ENCODE measurements at places on chromosomes 12 and 14. TPM values are rescaled to one million over a fixed set of nuclear protein-coding genes. Genes with fewer than 3 reads are reported as not detected.
A peak's percentile ranks its signal among the peaks of the same experiment; 100 is the strongest.

DNA sequence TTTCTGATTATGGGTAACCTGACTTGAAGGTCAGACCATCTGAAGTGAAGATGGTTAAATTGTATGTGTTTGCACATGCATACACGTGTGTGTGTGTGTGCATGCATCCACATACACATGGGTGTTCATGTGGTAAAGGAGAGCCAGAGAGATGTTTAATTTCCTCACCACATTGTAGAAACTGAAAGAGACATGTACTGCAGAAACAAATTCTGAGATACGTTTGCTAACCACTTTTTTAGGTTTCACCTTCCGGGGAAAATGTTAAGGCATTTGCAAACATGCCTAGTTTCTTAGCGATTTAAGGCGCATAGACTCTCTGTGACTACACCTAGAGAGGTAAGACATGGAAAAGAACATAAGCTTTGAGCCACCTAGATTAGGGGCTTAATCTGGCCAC is 362.9 kb downstream of the RAD51B start:
- no peak for DNase-seq

GRCh38 chr12:47745485-47746041 is 13.1 kb downstream of the RAPGEF3 start:
- no peak for DNase-seq

- DNase-seq = no peak
These were observed 13.8 kb downstream of the UBE2N start for GRCh38 chr12:93427779-93428564.

The KLHL42 gene
- total RNA-seq = 21.6 TPM

- DNase-seq = peak; percentile 72
These were observed 23.2 kb upstream of the RAP1B start for GRCh38 chr12:68587448-68587873.

DNA sequence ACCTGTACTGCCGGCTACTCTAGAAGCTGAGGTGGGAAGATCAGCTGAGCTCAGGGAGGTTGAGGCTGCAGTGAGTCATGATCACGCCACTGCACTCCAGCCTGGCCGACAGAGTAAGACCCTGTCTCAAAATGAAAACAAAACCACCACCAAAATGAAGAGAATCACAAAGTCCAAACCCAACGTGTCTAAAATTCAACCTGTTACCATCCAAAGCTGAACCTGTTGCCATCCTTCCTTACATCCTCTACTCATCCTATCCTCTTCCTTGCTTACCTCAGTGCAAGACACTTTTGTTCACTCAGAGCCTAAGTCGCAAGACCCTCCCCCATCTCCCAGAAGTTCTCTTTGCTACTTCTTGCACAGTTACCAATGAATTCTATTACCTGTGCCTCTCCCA is 299.7 kb downstream of the ATP23 start:
- DNase-seq = no peak

- DNase-seq = peak; percentile 31
These were observed at the start of gene ANO2 for GRCh38 chr12:5945071-5946008. TSS of gene ANO2 (minus strand) at chr12:5945259. CDS start at chr12:5945217, 42 bp downstream.

DNA sequence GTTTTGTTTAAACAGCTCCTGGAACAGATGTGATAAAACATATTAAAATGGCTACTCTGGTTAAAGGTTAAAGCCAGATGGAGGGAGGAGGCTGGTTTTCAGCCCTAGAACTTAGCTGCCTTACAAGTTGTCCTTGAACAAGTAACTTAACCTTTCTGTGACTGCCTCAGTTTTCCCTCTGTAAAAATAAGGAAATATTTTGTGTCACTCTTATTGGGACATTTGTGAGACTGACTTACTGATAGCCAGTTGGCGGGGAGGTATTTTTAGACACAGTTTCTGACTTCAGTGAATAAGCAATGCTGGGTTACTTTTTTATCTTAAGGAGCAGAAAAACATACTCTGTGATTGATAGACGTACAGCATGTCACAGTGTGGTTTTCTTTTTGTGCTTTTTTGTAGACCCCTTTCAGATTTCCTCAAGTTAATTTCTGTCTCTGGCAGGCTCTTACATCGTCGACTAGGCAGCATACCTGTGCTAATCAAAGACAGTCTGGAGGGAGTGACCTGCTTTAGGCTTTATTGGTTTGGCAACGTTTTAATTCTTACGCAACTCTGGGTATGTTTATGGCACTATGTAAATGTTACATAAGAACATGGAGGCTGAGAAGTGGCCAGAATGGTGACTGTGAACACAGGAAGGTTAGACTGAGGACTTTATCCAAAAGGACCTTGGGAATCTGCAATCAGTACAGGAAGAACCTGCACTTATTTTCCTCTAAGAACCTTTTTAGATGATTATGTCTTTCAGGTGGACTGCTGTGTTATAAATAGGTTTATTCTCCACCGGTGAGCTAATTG is 3.3 kb downstream of the ACVR1B start:
- DNase-seq = no peak

GRCh38 chr14:26526137-26526536 is 71.7 kb downstream of the NOVA1 start:
- DNase-seq = no peak

The WNK1 gene
- 152 TPM for total RNA-seq

- no peak for DNase-seq
These were observed 14.4 kb downstream of the ASCL4 start for GRCh38 chr12:107788690-107789458.

DNA sequence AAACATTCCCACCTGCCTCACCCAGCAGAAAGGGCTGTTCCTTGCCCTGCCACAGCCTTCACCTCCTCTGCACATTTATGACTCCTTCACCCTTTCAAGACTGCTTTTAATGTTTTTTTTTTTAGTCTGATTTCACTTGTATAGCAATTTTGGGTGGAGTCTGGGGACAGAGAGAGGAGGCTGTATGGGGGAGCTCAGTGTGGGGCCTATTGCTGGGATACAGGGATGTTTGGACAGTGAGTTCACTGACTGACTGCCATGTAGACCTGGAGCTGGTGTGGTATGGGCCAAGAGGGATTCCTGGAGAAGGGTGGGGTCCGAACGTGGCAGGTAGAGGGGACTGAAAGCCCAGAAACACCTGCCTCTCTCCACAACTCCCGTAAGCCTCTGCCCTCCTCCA is 1.9 kb upstream of the KRT85 start:
- DNase-seq = no peak

DNA sequence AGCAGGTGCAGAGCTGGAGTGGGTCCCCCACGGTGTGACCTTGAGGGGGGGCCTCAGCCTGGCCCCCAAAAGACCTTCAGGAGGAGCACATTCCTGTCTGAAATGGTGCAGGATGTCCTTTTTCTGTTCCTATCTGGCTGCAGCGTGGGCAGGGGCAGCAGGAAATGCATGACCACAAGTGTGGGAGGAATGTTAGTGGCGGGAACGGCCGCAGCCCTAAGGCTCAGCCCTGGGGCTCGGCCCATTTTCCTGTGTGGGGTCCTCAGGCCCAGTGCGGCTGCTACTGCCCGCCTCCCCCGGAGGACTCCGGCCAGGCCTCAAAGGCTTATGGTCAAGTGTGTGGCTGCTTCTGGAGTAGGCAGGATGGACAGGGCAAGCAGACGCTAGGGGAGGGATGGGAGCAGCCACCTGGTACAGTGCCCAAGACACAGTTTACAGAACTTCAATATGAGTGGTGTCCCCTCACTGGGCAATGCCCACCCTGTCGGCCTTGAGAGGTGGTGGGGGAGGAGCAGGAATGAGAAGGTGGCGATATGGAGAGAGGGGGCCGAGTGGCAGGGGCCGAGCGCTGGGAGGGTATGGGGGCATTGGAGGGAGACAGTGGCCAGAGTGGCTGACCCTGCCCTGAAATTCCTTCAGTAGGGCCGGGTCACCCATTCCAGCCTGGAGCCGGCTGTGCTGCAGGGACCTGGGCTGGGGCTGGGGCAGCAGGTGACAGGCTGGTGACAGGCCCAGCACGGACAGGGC is 137.4 kb downstream of the CALM1 start:
- no peak for DNase-seq

GRCh38 chr14:93706360-93706955 is 81.8 kb downstream of the PRIMA1 start:
- DNase-seq = no peak

- DNase-seq = no peak
These were observed 2.5 kb upstream of the DACT1 start for GRCh38 chr14:58635091-58635830.

DNA sequence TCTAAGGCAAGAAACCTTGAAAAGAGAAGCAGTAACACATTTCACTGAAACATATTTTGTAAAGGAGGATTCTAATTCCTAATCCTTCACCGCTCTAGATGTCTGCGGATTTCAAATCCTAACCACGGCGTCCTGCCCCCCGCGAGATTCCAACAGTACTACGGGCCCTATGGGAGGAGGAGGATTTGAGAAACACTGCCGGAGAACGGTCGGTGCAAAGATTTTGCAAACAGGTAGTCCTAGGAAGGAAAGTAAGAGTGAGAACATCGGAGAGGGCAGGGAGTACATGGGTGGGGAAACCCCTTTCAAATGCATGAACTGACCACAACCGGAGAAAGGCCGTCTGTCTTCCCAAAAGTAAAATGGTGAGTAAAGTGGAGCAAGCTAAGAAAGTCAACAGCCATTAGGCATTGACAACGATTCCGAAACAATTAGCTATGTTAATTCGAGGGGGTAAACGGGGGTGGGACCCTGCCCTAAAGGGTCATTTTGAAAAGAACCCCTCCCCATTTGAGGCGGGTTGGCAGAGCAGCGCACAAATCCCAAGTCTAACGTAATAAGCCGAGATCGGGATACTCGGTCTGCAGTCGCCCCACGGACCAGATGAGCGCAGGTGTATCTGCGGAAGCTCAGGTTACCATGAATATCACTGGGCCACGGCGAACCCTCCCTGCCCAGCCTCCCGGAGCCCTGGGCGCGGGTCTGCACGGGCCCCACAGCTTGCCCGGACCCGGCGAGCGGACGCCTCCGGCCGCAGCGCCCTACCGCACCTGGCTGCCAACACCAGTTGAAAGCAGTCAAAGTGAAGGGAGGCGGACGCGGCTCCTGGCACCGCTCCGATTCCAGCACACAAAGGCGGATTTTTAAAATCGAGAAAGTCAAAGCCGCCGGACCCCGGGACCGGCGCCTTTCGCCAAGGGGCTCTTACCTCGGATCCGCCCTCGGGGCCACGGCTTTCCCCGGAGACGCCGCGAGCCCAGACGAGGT is 662 bp downstream of the EPS8 start:
- peak; percentile 64 for DNase-seq

DNA sequence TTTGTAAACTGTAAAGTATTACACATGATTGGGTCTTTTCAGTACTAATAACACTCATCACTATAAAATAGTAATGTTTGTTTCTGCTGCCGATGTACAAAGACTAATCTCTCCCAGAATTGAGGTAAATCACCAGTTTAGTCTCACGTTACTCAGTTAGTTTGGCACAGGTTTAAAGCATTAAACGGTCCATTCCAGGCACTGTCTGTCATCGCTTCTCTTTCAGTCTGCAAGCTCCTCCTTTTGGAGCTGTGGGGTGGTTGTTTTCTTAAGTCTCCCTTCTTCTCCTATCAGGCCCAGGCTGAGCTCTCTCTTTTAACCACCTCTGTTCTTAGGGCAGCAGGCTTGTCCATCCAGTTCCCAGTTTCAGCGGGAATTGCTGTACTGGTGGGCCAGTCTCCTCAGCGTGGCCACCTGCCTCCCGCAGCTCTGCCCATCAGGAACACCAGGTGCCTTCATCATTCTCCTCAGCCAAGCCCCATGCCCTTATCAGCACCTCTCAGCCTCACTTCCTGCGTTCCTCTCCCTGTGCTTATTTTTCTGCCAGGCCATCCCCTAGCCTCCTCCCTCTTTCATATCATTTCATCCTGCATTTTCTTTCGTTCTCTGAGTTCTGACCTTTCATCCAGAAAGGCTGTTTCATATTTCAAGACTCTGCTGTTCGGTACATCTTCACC is 149.0 kb downstream of the TGFB3 start:
- DNase-seq = no peak

DNA sequence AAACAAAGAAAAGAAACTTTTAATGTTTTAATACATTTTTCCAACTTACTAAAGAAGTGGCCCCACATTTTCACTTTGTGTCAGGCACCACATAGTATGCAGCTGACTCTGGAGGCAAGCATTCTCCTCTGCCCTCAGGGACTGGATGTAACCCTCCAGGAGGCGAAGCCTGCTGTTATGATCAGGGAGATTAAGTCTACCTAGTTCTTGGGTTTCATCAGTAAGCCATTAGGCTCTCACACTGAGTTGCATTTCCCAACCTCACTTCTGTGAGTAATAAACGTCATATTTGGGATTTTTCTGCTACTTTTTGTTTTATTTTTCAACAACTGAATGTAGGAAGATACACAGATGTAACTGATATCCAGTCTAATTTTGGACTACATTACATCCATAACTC is 101.2 kb upstream of the LRFN5 start:
- no peak for DNase-seq

- no peak for DNase-seq
These were observed 5.6 kb downstream of the TMEM119 start for GRCh38 chr12:108592033-108592909.

The SIX1 gene
- not detected for total RNA-seq

- no peak for DNase-seq
These were observed 81.1 kb downstream of the NKX2-1 start for GRCh38 chr14:36438883-36439282.

DNA sequence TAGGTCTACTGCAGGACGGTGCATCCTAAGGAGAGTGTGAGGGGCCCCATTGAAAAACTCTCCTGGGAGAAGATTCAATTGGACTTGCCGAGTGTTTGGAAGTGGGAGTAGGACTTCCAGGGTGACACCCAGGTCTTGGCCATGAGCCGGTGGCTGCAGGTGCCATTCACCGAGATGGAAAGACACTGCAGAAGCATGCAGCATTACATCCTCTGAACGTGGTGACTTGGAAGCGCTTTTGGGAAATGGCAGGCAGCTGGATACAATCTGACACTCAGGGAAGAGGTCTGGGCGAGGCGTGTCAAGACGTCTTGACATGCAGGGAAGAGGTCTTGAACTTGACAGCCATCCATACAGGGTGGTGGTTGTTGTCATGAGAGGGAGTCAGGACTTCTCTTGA is 126.9 kb downstream of the PAPOLA start:
- no peak for DNase-seq

The ATP2A2 gene
- total RNA-seq = 247 TPM

GRCh38 chr14:104706733-104707607 is 17.1 kb upstream of the ADSS1 start:
- no peak for DNase-seq

GRCh38 chr12:39402922-39403321 is 40.0 kb downstream of the KIF21A start:
- DNase-seq = no peak

- DNase-seq = no peak
These were observed 8.3 kb upstream of the AEBP2 start for GRCh38 chr12:19430988-19431387.

The OASL gene
- 10.8 TPM for total RNA-seq

DNA sequence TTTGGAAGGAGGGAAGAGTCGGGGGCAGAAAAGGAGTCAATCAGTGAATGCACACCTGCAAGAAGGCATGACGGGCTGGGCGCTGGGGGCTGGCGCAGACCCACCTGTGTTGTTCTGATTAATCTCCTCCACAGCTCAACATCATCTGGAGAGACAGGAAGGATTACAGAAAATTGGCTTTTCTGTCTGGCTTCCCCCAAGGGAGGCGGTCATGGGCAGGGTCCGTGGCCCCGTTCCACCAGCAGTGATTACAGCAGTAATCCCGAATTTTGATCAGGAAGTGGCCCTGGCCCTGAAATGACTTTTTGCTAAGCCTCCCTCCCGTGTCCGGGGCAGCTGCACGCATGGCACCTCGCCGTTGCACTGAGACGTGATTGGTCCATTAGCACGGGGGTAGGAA is 24.4 kb upstream of the GALNT9 start:
- DNase-seq = no peak

The CCDC197 gene
- not detected for total RNA-seq
